ENCODE measurements at places on chromosomes 13 and 19. TPM values are rescaled to one million over a fixed set of nuclear protein-coding genes. Genes with fewer than 3 reads are reported as not detected.

- H3K27me3 ChIP-seq: no peaks in the 10 kb centered on the region
- H3K4me3 ChIP-seq: no peak overlapping the region
- no peaks in the 10 kb centered on the region for H3K4me1 ChIP-seq
These were observed 3.3 kb upstream of the SYCN start for GRCh38 chr19:39207293-39207836.

- H3K4me3 ChIP-seq: no peak overlapping the region
- DNase-seq: no peak
- H3K27me3 ChIP-seq: no peaks in the 10 kb centered on the region
- no peaks in the 10 kb centered on the region for H3K36me3 ChIP-seq
- H3K27ac ChIP-seq: no peak overlapping the region
- H3K4me1 ChIP-seq: no peaks in the 10 kb centered on the region
These were observed 314.7 kb downstream of the OLFM4 start for GRCh38 chr13:53343361-53343744.

- no peaks in the 10 kb centered on the region for H3K27me3 ChIP-seq
- no peak for DNase-seq
- H3K4me3 ChIP-seq: no peak overlapping the region
- no peak overlapping the region for H3K27ac ChIP-seq
- no peaks in the 10 kb centered on the region for H3K36me3 ChIP-seq
- H3K4me1 ChIP-seq: no peaks in the 10 kb centered on the region
These were observed 41.5 kb upstream of the TSC22D1 start for GRCh38 chr13:44617648-44618047.

DNA sequence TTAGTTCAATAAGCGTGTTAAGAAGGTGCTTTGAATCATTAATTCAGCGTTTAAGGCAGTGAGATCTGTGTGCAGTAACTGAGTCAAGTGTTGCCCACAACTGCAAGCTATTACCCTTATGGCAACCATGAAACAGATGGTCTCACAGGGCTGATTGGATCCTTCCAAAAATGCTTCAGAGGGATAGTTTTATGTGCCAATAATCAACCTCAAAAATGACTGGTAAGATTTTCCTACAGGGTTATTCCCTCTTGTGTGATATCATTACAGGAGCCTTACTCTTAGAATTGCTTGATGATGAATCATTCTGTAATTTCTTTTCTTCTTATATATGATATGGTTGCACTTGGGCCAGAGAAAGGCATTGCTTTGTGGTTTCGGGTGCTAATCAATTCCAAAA lies 1299.2 kb upstream of the ATXN8OS start:
- no peaks in the 10 kb centered on the region for H3K4me1 ChIP-seq
- no peaks in the 10 kb centered on the region for H3K36me3 ChIP-seq
- H3K27ac ChIP-seq: no peak overlapping the region
- no peaks in the 10 kb centered on the region for H3K27me3 ChIP-seq
- no peak for DNase-seq

DNA sequence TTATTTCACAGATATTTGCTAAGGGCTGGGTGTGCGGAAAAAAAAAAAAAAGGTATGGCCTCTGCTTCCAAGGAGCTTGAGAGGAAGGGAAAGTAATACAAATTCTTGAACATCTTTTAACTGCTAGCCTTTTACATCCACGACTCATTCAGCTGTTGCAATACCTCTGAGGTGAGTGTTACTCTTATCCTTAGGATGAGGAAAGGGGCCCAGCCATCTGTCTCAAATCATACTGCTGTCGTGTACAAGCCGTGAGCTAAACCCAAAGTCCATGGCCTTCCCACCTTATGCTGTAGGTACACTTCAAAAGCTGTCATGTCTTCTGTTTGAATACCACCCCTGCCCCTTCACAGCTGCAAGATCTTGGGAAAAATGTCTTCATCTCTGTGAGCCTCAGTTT lies 146.8 kb downstream of the KCNRG start:
- H3K4me3 ChIP-seq: no peak overlapping the region
- no peak for DNase-seq
- H3K36me3 ChIP-seq: no peaks in the 10 kb centered on the region
- H3K27ac ChIP-seq: no peak overlapping the region
- H3K27me3 ChIP-seq: no peaks in the 10 kb centered on the region
- H3K4me1 ChIP-seq: no peaks in the 10 kb centered on the region

MEIS3 gene
- 97.6 TPM for total RNA-seq

PRKCG gene
- total RNA-seq: not detected

MADCAM1 gene
- 2.7 TPM for total RNA-seq

GRCh38 chr13:74064805-74065312 lies 69.3 kb downstream of the KLF12 start:
- H3K36me3 ChIP-seq: no peaks in the 10 kb centered on the region
- no peak for DNase-seq
- no peak overlapping the region for H3K4me3 ChIP-seq
- H3K27ac ChIP-seq: no peak overlapping the region
- peaks cover 5% of the 10 kb centered on the region for H3K4me1 ChIP-seq

DNA sequence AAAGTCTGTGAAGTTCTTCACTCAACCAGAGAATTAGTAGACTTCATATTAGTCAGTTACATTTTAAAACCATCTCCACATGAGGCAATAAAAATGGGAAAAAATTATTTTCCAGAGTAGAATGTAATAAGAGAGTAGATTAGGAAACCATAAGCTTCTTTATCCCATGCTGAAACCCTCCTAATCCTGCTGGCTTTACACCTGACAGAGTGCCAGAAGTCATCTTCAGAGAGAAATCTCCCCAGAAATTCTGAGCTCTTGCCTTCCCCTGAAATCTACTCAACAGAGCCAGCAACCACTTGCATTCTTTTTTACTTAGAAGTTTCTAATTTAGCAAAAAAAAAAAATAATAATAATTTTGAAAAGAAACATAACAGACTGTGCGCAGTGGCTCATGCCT lies 279.9 kb downstream of the NHLRC3 start:
- no peaks in the 10 kb centered on the region for H3K27me3 ChIP-seq
- H3K4me1 ChIP-seq: no peaks in the 10 kb centered on the region
- no peak overlapping the region for H3K4me3 ChIP-seq
- DNase-seq: no peak
- H3K27ac ChIP-seq: peak overlapping the region; percentile 45
- H3K36me3 ChIP-seq: no peaks in the 10 kb centered on the region

DNA sequence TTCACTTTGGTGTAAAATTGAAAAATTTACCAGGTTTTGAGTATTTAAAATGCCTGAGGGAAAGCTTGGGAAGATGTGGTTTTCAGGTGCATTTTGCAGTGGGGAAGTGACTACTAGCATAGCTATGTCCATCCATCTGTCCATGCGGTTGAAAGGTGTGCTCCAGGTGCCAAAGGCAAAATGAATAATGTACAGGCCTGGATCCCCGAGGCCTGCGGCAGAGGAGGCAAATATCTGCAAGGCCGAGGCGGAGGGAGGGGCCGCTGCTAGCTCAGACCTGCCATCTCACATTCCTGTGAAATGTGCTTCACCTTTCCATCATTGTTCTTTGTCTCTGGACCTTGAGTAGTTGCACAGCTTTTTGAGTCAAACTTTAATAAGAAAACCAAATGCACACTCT lies 65.5 kb downstream of the ERCC5 start:
- H3K4me3 ChIP-seq: no peak overlapping the region
- H3K27ac ChIP-seq: no peak overlapping the region
- H3K4me1 ChIP-seq: no peaks in the 10 kb centered on the region
- DNase-seq: no peak
- no peaks in the 10 kb centered on the region for H3K27me3 ChIP-seq
- H3K36me3 ChIP-seq: no peaks in the 10 kb centered on the region

LCP1 gene
- 17.3 TPM for total RNA-seq

DNA sequence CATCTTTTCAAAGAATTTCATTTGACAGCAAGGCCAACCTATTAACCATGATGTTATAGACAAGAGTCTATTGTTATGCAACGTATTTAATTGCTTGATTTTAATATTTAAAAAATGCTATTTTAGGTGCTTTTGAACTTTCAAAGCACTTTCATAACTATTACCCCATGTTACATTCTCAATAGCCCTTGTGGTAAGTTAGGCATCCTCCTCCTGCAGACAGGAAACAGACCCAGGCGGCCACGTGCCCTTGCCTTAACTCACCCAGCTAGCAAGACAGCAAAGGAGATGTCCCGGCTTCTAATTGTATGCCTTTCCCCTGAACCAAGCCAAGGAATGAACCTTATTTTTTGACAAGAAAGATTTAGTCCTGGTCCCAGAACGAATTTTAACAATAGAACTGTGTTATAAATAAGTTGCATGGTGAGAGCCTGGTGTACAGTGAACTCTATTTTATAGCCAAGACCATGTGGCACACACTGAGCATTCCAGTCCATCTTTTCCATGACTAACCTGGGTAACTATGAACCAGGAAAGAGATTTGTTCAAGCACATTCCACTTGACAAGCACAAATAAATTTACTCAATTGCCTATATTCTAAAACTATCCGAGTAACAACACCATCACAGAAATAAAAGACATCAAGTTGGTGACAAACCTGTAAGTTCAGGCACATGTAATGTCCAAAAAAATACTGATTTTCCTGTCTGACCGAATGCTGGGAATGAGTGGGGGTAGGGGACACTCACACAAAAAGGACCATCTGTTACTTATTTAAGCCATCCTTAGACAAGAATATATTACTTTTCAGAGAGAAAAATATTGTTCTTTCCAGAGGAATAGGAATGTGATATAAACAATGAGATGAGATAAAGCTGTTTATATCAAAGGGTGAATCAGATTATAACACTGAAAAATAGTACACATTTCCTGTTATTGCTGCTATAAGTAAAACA lies 163.0 kb downstream of the EFNB2 start:
- no peak for DNase-seq
- no peaks in the 10 kb centered on the region for H3K27me3 ChIP-seq
- no peak overlapping the region for H3K4me3 ChIP-seq
- no peaks in the 10 kb centered on the region for H3K36me3 ChIP-seq
- no peaks in the 10 kb centered on the region for H3K4me1 ChIP-seq

PGLYRP1 gene
- not detected for total RNA-seq

EMP3 gene
- 46.5 TPM for total RNA-seq

- H3K4me1 ChIP-seq: no peaks in the 10 kb centered on the region
- DNase-seq: peak; percentile 15
- no peak overlapping the region for H3K4me3 ChIP-seq
These were observed 27.5 kb downstream of the RASA3 start for GRCh38 chr13:114104655-114105520.

SARS2 gene
- total RNA-seq: 6.5 TPM

SIGLEC5 gene
- total RNA-seq: 0.41 TPM

DNA sequence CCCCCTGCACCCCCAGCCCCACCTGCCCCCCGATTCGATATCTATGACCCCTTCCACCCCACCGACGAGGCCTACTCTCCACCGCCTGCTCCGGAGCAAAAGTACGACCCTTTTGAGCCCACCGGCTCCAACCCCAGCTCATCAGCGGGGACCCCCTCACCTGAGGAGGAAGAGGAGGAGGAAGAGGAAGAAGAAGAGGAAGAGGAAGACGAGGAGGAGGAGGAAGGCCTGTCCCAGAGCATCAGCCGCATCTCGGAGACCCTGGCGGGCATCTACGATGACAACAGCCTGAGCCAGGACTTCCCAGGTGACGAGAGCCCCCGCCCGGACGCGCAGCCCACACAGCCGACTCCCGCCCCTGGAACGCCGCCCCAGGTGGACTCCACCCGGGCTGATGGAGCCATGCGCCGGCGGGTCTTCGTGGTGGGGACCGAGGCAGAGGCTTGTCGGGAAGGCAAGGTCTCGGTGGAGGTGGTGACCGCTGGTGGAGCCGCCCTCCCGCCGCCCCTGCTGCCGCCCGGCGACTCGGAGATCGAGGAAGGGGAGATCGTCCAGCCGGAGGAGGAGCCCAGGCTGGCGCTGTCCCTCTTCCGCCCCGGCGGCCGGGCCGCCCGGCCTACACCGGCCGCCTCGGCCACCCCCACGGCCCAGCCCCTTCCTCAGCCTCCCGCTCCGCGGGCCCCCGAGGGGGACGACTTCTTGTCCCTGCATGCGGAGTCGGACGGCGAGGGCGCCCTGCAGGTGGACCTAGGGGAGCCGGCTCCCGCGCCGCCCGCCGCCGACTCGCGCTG lies 9.2 kb downstream of the SCAF1 start:
- no peak overlapping the region for H3K27ac ChIP-seq
- no peaks in the 10 kb centered on the region for H3K36me3 ChIP-seq
- H3K27me3 ChIP-seq: no peaks in the 10 kb centered on the region
- DNase-seq: no peak
- H3K4me1 ChIP-seq: no peaks in the 10 kb centered on the region
- no peak overlapping the region for H3K4me3 ChIP-seq

GRCh38 chr19:15404097-15404779 lies 14.6 kb downstream of the AKAP8L start:
- H3K4me1 ChIP-seq: no peaks in the 10 kb centered on the region
- H3K27me3 ChIP-seq: no peaks in the 10 kb centered on the region
- H3K27ac ChIP-seq: peak overlapping the region; percentile 76

GRCh38 chr13:67048084-67048820 lies 181.9 kb downstream of the PCDH9 start:
- DNase-seq: no peak
- H3K27ac ChIP-seq: no peak overlapping the region
- H3K36me3 ChIP-seq: no peaks in the 10 kb centered on the region

ZNF665 gene
- total RNA-seq: 0.77 TPM

CRB3 gene
- not detected for total RNA-seq

- H3K36me3 ChIP-seq: no peaks in the 10 kb centered on the region
- no peak overlapping the region for H3K4me3 ChIP-seq
- DNase-seq: no peak
- no peak overlapping the region for H3K27ac ChIP-seq
These were observed 19.7 kb upstream of the SCEL start for GRCh38 chr13:77515785-77516184.

- peak overlapping the region; percentile 92 for H3K27ac ChIP-seq
- DNase-seq: no peak
- H3K4me3 ChIP-seq: peak overlapping the region; percentile 53
- no peaks in the 10 kb centered on the region for H3K27me3 ChIP-seq
- H3K4me1 ChIP-seq: no peaks in the 10 kb centered on the region
These were observed 16.9 kb downstream of the ZNF331 start for GRCh38 chr19:53554804-53555203.

- H3K4me1 ChIP-seq: no peaks in the 10 kb centered on the region
- H3K27me3 ChIP-seq: no peaks in the 10 kb centered on the region
- H3K4me3 ChIP-seq: no peak overlapping the region
- H3K36me3 ChIP-seq: no peaks in the 10 kb centered on the region
These were observed 3.2 kb upstream of the ERVV-2 start for GRCh38 chr19:53041366-53041765.

DNA sequence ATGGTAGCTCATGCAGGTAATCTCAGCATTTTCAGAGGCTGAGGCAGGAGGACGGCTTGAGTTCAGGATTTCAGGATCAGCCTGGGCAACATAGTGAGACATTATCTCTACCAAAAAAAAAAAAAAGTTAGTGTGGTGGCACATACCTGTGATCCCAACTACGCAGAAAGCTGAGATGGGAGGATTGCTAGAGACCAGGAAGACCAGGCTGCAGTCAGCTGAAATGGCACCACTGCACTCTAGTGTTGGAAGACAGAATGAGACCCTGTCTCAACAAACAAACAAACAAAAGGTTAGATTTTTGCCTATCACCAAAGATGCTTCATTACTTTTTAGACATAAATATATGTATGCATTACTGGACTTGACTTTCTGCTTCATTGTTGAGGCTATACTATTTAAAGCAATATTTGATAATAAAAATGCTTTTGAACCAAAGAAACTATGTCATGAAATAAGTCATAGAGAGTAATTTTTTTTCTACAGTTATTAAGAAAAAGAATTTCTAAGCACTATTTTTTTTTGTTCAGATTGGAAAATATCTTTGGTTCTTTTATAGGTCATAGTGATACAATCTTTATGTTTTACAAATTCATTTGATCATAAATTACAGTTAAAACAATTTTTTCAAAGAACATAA lies 1180.1 kb upstream of the ATXN8OS start:
- DNase-seq: no peak
- no peaks in the 10 kb centered on the region for H3K36me3 ChIP-seq
- peaks cover 5% of the 10 kb centered on the region for H3K27me3 ChIP-seq
- H3K4me1 ChIP-seq: no peaks in the 10 kb centered on the region
- H3K27ac ChIP-seq: no peak overlapping the region
- no peak overlapping the region for H3K4me3 ChIP-seq

DMWD gene
- 103 TPM for total RNA-seq

Data from uterus (tissue), 4 donors.